ENCODE measurements at places on chromosomes 5 and 9.

GRCh38 chr9:18791074-18791473 is 241.9 kb downstream of the SAXO1 start:
- no peak for DNase-seq

GRCh38 chr9:135926402-135927194 is 19.3 kb upstream of the CAMSAP1 start:
- peak; percentile 95 for DNase-seq

DNA sequence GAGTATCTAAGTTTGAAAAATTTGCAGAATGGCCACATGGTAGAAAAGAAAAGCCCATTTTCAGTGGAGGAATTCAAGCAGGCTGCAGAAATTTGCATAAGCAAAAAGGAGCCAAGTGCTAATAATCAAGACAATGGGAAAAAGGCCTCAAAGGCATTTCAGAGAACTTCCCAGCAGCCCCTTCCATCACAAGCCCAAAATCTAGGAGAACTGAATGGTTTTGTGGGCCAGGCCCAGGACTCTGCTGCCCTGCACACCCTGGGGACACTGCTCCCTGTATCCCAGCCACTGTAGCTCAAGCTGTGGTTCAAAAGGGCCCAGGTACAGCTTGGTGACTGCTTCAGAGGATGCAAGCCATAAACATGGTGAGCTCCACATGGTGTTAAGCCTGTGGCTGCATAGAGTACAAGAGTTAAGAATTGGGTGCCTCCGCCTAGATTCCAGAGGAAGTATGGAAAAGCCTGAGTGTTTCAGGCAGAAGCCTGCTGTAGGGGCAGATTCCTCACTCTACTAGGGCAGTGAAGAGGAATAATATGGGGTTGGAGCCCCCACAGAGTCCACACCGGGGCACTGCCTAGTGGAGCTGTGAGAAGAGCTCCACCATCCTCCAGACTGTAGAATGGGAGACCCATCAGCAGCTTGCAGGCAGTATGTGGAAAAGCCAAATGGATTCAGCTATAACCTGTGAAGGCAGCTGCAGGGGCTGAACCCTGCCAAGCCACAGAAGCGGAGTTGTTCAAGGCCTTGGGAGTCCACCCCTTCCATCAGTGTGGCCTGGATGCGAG is 720.7 kb upstream of the CTNND2 start:
- no peak for DNase-seq

DNA sequence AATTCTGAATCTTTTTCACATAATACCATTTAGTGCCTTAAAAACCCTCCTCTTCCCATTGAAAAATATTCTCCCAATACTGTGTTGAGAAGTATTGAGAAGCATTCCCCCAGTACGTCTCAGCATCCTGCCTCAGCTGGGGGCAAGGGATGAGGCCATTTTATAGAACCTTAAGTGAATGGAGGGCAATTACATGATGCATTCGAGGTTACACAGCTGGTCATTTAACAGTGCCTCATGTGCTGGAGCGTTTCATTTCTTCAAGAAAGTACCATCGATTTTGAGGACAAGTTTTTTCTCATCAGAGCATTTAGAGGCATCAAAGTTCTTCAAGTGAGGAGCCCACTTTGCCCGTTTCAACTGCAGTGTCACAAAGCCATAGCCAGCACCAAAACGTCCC is 135.6 kb downstream of the DOCK2 start:
- DNase-seq, result no peak

GRCh38 chr9:109026306-109026705 is 13.0 kb upstream of the CTNNAL1 start:
- no peak for DNase-seq

DNA sequence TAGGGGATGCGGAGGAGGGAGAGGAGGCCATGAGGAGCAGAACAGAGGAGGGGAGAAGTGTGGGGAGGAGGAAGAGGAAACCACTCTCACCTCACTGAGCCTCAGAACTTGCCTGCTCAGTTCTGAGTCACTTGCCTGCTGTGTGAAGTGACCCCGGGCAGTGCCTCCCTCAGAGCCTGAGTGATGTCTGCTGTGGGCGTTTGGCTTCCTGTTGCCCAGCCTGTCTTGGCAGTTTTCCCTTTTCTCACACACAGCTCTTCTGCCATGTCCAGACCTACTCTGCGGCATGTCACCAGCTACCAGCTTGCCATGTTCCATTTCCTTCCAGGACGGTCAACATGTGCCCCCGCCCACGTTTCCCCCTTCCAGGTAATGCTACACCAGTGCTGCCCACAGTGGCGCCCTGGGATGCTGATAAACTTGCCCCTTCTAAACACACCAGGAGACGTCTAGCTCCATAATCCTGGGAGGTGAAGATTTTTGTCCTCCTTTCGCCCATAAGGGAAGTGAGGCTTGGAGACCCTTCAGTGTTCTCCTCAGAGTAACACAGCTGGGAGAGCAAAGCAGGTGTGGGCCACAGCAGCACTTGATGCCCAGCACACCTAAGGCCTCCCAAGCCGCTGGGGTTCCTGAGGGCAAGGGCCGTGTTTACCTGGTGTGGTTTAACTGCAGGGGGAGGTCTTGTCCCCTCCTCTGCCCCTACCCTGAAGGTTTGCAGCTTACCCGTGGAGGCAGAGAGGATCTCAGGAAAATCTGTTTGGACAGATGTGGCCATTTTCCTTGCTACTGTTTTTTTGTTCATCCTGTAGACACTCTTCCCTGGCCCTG is 63.8 kb upstream of the RNF130 start:
- peak; percentile 76 for DNase-seq

DNA sequence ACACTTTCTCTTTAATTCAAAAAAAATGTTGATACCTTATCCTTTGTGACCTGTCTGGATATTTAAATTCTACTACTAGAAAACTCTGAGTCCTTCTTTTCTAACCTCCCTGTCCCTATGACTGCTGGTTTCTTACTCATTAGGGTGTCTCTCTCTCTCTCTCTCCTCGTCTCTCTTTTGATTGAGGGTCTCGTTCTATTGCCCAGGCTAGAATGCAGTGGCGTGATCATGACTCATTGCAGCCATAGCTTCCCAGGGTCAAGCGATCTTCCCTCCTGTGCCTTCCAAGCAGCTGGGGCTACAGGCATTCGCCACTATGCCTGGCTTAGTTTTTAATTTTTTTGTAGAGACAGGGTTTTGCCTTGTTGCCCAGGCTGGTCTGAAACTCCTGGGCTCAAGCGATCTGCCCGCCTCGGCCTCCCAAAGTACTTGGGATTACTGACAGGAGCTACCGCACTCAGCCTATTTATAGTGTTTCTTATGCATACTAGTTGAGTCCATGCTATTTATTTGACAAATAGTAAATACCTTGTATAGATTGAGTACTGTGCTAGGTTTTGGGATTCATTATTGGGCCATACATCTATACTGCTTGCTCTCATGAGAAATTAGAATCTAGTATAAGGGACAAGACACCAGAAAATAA is 61.9 kb downstream of the NSD1 start:
- no peak for DNase-seq

Measured in activated naive CD4-positive, alpha-beta T cell treated with anti-CD3 and anti-CD28 coated beads, Interleukin-2, amount 50 U/mL, for 72 hours (primary cell).